ENCODE measurements at places on chromosomes 5 and 9. TPM values are rescaled to one million over a fixed set of nuclear protein-coding genes. Genes with fewer than 3 reads are reported as not detected.

The FAT2 gene
- total RNA-seq, result 0.31 TPM

The SGCD gene
- total RNA-seq, result 7.5 TPM

The PARP8 gene
- 48.7 TPM for total RNA-seq

The CD14 gene
- total RNA-seq, result 15.4 TPM

The PCDHGC4 gene
- total RNA-seq, result 91.2 TPM

The LCN2 gene
- total RNA-seq, result not detected

- DNase-seq, result no peak
Measured at GRCh38 chr5:119651486-119651885, 22.1 kb downstream of the FAM170A start.

GRCh38 chr9:33017283-33018041 is 7.6 kb upstream of the DNAJA1 start:
- no peak for DNase-seq

DNA sequence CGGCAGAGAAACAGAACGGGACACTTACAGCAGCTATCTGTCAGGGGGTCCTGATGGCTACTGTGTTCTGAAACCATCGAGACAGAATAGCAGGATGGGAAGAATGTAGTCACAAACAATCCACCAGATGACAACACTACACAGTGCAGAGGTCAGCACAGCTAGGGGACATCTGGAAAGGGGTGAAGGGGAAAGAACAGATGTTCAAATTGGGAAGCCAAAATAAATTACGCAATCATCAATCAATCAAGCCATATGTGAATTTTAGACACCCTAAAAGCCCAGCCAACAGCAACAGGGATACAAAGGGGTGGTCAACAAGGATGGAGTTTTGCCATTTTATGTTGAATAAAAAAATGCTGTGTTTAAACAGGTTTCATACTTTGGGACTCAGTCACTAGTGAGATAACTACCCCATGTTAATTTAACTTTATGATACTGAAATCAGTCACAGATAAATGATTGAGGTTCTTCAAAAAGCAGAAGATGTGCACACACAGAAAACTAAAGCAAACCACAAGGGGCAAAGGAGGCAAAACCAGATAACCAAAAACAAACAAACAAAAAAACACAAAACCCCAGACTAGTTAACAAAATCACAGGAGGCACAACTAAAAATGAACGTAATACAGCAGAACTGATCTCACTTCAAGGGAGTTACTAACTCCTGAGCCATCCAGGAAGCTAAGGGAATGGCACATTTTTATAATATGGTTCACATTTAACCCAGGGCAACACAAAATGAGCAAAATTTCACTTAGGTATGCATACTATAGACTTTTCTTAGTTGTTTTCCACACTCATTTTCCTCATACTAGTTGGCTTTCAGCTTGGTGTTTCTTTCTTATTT is 65.9 kb downstream of the HABP4 start:
- DNase-seq, result no peak

DNA sequence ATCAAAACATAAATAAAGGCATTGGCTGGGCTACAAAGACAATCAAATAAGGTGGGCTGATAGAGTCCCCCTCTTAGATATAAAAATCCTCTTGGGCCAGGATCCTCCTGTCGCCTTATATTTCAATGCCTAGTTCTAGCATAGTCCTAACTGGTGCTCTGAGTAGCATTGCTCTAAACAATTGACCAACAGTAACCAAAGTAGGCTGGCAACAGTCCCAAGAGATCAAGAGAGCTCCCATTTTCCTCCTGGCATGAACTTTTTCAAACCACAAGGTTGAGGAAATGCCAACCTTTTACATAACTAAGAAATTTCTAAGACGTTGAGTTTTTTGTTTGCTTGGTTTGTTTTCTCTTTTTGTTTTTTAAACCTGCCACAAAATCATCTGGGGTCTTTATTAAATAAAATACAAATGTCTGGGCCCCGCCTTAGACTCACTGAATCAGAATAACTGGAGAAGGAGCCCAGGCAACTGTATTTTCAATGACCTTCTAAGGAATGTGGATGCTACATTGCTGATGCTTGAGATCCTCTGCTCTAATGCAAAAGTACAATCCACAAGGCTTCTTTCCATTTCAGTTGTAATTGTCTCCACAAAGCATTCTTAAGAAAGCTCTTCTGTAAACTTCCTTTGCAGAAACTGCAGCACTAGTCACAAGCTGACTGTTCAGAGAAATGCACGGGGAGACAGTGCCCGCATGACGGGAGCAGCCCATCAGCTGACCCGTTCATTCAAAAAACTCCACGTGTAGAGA is 2.9 kb downstream of the SLC45A2 start:
- DNase-seq, result no peak

DNA sequence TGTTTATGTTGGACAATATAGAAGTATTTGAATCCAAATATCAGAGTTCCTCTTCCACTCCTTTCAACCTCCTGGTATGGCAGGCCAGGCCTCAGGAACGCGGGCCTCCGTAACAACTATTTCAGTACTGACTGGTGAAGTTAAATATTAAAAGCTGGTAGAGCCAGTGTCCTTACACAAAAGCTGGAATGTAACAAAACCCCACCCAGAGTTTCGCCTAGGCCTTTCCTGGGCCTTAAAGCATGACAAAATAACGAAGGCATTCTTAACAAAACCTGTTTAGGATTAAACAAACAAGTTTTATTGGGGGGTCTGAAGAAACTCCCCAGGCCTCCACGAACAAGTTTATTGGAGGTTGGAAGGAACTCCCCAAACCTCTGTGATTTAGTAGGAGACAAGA is 61.6 kb upstream of the GNE start:
- no peak for DNase-seq

- DNase-seq, result no peak
Measured at GRCh38 chr9:133814586-133815208, 76.5 kb upstream of the SARDH start.

- no peak for DNase-seq
Measured at GRCh38 chr5:111779260-111779921, 22.4 kb upstream of the NREP start.
